ENCODE measurements at places on chromosomes 1 and 21.
A peak's percentile ranks its signal among the peaks of the same experiment; 100 is the strongest.

DNA sequence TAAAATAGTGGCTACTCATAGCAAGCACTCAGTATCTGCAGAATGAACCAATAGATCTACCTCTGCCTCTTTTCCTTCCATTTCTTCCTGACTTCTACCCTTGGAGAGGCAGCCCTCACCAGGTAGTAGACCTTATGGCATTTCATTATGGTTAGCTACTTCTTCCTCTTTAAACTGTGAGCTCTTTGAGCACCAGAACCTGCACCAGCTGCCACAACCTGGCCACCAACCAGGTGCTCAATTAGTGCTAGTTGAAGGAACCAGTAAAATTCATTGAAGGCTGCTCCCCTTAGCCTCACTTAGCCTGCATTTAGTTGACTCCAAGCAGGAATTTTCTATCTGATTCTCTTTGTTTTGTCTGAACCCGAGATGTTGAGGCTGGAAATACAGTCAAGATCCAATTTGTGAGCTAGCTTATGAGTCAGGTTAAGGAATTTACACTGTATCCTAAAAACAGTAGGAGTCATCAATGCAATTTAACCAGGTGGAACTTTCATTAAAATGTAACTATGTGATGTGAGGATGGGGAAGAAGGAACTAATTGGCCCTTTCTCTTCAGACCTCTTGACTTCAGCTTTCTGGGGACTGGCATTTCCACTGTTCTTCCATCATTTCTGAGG lies 81.5 kb upstream of the UBE2U start:
- no peak for DNase-seq

GRCh38 chr1:117001254-117001927 lies at the start of gene CD101:
TSS of gene CD101 (plus strand) at chr1:117001760. CDS start at chr1:117001818, 58 bp downstream.
- DNase-seq = no peak

- no peak for DNase-seq
Measured at GRCh38 chr1:37724575-37724974, 32.3 kb downstream of the CDCA8 start.

DNA sequence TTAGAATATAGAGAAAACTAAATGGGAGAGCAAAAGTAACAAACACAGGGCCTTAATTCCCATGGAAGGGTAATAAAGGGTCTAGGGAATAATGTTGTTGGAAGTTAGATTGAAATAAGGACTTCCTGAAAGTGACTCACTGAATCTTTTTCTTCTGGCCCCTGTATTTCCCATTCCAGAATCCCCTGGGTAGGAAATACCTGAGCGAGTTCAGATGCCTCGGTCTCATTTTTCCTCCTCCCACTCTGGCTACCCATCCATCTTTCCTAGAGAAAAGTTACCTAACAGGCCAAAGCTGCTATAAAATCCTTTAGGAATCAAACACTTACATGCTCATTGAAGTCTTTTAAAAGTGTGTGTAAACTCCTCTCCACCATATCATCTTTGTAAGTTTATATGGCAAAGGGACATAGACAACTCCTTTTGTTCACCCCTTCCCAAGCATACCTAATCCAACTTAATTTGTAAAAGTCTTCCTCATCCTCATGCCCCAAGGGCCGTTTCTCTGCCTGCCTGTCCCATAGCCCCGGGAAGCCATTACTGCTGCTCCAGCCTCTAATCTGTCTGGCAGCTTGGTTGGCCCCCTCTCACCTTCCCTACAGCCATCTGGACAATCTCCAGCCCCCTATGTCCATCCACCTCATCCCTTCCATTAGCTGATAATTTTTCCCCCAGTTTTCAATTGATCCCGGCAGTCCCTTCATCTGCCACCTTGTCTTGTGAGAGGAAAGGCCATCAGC lies 3.3 kb upstream of the MEF2D start:
- DNase-seq = no peak

DNA sequence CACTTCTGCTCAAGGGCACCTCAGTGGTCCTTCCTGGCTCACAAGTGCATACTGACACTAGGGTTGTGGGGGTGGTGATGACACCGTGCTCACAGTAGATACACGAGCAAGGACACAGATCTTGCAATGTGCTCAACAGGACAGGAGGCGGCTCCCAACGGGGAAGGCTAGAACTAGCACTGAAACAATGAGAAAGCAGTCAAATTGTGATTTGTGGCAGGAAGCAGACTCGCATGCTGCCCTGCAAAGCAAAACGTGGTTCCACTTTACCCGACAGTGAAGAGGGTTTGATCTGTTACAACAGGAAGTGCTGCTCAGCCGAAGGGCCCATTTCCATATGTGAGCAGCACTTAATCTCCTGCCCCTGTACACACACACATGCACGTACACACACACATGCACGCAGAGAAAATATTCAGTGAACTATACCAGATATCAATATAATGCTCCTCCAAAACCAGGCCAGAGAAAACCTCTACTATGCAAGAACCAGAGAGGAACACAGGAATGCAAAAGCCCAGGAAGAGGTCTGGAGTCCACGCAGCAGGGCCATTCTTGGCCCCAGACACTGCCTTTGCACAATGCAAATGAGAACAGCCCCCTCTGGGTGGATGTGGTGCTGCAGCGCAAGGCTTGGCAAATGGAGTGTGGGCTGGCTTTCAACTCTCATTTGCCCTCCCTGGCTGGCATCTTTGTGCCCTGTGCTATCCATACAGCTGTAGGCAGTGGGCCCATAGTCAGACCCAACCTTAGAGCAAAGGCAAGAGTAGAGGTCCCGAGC lies 47.1 kb downstream of the KANK4 start:
- DNase-seq = no peak

DNA sequence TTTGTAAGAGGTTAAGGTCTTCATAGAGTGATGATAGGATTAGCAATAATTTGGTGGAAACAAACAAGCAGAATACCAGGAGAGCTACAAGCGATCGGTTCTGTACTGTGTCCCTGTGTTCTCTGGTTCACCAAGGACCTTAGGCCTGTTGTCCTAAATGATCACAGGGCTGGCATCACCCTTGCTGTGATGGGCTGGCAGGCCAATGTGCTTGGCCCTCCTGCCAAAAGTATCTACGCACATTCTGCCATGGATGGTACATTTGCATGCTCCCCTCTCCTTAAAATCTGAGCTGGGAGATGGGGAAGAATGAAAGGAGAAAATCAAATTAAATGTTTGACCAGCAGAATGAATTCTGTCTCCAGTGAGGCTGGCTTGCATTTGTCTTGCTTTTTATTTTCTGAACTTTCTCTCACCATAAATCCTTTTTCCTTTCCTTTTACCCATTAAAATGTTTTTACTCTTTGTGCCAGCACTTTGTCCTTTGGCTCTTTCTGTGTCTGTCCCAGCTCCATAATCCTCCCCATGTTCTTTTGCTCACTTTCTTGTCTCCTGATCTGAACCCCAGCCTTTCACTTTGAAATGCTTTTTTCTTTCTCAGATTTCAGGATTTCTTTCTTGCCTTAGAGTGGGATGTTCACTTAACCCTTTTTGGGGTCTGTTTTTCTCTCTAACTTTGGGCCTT lies 51.7 kb downstream of the PBX1 start:
- no peak for DNase-seq

DNA sequence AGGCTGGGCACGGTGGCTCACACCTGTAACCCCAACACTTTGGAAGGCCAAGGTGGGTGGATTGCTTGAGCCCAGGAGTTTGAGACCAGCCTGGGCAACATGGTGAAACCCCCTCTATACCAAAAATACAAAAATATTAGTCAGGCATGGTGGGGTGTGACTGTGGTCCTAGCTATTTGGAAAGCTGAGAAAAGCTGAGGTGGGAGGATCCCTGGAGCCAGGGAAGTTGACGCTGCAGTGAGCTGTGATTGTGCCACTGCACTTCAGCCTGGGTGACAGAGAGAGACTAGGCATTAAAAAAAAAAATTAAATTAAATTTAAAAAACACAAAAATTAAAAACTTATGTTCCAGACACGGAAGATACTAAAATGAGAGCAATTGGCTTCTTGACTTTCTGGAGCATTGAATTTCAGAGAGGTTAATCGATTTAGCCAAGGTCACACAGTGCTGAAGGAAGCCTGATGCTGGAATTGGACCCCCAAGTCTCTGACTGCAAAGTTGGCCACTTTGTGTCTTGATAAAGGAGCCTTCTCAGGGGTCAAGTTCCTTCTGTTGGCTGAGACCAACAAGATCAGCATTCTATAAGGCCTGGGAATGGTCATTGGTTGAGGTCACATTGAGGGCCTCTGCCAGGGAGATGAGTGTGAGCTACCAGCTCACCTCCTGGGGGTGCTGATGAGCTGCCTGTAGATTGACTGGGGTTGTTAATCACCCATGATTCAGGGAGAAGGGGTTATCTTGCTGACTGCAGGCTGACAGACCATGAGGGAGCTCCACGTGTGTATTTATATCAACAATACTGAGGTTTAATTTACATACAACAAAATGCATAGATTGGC lies 54.3 kb downstream of the RPS6KA1 start:
- DNase-seq = no peak

DNA sequence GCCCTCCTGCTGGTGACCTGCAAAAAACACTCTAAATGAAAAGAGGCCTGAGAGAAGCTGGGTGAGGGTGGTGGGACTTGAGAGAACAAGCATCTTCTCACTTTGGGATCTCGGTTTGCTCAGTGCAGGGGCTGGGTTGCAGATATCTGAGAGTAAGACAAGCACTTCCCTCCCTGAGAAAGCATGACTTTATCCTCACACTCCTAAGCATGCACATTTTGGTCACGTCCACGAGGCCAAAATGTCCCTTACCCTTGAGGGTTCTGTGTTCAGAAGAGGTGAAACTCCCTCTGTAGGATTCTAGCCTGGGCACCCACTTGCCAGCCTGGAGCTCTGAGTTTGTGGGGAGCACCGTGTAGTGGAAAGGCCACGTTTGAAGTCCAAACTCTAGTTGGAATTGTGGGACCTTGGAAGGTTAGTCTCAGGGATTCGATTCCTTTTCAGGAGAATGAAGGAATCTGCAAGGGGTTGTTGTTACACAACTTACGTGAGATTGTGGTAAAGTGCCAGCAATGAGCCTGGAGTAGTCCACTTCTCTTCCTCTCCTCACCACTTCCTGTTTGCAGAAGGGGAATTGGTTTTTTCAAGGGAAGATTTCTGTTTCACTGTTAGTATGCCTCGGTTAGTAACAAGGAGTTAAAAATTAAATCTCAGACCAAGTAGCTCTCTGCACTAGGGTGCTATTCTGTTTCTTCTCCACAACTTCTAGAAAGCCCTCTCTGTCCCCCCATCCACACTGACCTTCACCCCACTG lies 3.0 kb downstream of the FCAMR start:
- peak; percentile 17 for DNase-seq

- no peak for DNase-seq
Measured at GRCh38 chr1:45542591-45542990, 8.0 kb upstream of the AKR1A1 start.

DNA sequence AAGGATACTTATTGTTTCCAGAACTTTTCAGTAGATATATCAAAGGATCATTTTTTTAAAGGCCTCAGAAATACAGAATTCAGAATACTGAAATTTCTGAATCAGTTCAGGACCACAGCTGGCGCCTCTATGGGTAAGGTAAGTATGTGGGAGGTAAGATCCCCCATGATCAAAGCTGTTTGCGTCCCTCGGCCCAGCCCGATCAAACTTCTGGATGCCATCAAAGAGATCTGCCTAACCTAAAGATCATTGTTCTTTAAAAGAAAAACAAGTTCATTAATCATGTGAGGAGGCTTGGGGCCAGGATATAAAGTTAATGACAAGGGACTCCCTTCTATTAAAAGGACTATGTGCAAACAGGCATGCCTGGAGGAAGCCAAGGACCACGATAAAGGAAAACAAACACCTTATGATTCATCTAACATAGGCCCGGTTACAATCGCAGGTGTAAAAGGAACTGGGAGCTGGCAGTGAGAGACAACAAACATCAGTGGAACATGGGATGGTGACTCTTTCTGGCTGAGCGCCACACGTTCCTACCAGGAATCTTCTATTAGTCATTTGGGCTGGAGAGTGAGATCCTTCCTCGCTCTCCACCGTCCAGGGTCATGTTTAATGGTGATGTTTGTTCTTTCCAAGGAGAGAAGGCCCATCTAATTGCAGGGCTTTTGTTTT lies 2.8 kb upstream of the BACE2 start:
- no peak for DNase-seq

DNA sequence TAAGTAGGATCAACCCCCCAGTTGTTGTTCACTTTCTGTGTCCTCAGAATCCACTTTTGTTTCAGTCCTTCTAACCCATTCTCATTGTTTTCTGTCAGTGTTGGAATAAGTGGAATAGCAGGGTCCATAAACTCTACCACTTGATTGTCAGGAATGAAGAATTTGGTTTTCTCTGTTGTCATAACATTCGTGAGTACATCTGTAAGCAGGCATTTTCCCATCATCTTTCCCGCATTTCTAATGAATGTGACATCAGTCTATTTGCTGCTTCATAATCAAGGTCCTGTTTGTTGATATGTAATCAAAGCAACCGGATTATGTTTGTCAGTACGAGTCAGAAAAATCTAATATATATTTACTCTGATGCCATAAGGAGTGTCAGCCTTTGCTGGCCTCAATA lies 147.1 kb downstream of the KIF26B start:
- no peak for DNase-seq

- no peak for DNase-seq
Measured at GRCh38 chr1:14120895-14121294, 420.9 kb downstream of the PRDM2 start.

- no peak for DNase-seq
Measured at GRCh38 chr1:2112280-2112701, 62.1 kb downstream of the PRKCZ start.

DNA sequence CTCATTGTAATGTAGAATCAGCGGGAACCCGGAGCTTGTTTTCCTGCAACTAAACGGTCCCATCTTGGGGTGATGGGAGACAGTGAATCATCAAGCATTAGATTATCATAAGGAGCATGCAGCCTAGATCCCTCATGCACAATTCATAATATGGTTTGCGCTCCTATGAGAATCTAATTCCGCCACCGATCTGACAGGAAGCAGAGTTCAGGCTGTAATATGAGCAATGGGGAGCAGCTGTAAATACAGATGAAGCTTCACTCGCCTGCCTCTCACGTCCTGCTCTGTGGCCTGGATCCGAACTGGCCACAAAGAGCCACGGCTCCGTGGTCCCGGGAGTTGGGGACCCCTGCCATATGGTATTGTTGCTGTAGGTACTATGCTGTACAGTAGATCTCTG lies 1.6 kb downstream of the IFI44 start:
- no peak for DNase-seq

GRCh38 chr1:214404154-214404553 lies 123.2 kb downstream of the SMYD2 start:
- DNase-seq = no peak

DNA sequence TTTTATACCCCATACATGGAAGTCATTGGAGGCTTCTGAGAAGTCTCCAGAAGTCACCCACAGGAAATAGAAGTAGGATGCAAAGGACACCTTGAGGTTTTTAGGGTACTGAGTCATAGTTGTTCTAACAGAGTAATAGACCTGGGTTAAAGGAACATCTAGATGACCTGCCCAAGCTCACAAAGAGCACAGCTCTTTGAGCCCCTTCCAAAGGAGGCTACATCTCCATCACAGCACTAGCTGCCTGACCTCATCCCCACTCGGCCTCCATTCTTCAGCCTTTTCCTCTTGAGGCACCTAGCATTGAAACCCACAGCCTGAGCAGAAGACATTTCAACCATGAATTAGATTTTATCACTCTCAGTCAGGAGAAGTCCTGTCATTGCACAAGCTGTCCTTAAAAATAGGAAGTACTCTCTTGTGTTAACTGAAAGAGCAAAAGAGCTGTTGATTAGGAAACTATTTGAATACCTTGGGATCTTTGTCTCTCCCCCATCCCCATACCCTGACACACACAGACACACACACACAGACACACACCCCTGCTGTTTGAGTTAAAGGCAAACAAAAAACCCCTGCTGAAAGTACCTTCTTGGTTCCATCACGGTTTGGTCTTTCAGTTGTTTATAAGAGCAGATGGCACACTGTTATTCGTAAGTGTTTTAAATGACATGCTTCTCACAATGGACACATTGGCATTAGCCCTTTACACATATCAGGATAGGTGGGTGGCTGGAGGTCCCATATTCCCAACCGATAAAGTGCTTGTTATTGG lies 22.2 kb downstream of the MKNK1 start:
- DNase-seq = no peak

Data from head of caudate nucleus (tissue), 42 donors.